ENCODE measurements at places on chromosomes 7 and 10.

GRCh38 chr7:115549910-115550309, 480.7 kb downstream of the TFEC start:
- no peak for ATAC-seq

- ATAC-seq, result peak; percentile 53
Observed at GRCh38 chr7:65251851-65252620, 121.6 kb upstream of the ZNF92 start.

DNA sequence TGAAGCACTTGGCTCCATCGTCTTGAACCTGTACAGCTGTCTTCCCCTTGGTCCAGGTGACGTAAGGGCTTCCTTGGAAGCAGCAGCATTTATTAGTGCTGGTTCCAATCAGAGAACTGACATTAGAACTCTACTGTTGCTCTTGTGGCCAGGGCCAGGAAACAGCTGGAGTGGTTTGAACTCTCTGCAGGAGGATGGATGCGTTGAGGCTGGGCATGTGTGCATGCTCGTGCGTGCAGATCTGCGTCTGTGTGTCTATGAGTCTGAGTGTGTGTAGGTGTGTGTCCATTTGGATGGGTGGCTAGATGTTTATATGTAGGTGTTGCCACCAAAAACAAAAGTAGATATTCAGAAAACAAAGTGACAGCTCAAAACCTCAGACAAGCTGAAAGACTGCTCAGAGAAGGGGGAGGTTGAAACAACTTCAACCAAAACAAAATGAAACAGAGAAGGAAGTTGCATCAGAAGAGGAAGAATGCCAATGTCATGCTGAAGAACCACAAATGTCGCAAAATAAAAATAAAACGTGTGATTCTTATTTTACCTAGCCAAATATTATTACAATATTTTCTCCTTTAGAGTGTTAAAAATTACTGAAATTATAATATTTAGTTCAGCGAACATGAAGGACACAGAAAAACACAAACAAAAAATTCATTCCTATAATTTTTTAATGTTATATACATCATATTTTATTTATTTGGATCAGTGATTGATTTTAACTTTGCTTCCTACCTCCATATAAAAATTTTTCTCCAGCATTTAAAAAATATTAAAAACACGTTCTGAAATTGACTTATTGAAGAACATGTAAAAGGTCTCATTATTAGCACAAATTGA, 96.1 kb upstream of the MKLN1 start:
- peak; percentile 66 for ATAC-seq

- no peak for ATAC-seq
Observed at GRCh38 chr7:155973451-155973997, 161.3 kb upstream of the SHH start.

DNA sequence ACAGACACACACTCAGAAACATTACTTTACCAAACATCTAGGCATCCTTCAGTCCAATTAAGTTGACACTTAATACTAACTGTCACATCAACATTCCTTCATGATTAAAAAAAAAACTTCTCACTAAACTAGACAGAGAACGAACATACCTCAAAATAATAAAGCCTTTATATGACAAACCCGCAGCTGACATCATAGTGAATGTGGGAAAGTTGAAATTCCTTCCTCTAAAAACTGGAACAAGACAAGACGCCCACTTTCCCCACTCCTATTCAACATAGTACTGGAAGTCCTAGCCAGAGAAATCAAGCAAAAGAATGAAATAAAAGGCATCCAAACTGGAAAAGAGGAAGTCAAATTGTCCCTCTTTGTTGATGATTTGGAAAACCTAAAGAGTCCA, 96.9 kb upstream of the PPP1R9A start:
- ATAC-seq, result no peak

- ATAC-seq, result no peak
Observed at GRCh38 chr7:126856691-126857291, 395.9 kb downstream of the GRM8 start.

- no peak for ATAC-seq
Observed at GRCh38 chr10:58967551-58968388, 208.7 kb upstream of the PHYHIPL start.

DNA sequence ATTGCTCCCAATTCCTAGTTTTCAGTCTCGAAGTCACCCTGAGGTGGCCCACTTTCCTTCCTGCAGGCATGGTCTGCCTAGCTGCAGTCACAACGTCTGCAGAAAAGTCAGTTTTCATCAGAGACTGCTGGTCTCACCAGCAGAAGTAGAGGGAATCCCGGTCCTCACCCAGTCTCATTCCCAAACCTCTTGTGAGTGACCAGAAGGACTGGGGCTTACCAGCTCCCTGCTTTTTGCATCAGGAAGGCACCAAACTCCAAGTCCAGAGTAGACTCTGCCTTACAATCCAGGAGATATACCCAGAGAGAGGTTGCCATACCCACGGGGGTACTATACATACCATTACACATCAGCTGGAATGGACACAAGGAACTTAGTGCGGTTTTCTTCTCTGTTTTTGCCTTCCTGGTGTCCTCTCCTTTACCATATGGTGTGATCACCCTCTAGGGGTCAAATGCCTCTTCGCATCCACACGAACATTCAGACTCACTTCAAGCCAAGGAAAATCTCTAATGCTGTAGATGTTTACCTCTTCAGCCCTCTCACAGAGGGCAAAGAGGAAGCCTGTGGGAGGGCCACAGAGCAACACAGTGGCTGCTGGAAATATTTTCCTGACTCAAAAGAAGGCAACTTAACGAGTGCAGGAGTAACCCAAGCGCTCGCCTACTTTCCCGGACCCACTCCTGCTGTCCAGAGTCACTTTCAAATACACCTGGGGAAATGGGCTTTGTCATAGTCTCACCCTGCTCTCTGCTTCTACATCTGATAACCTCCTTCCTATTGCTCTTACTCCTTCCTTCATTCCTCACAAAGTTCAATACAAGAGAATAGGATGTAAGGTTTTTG, 220.9 kb downstream of the C7orf25 start:
- ATAC-seq, result peak; percentile 52

DNA sequence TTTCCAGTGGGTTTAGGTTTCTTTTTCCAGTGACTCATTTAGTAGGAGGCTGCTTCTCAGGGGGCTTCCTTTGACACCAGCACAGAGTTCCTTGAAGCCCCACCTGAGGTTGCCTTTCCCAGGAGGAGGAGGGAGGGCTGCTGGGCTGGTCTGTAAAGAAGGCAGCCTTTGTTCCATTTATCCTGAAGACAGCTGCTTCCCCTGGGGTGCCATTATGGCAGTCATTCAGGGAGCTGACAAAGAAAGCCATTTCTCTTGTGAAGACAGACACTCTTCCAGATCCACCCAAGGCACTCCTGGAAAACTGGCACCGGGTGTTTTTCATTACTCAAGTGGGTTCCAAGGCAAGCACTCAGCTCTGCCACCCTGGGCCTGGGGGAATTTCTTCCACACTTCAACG, 54.0 kb downstream of the MTURN start:
- no peak for ATAC-seq

GRCh38 chr7:17622451-17622850, 317.8 kb downstream of the SNX13 start:
- ATAC-seq, result no peak

GRCh38 chr10:114779803-114780576, 41.6 kb upstream of the FHIP2A start:
- ATAC-seq, result peak; percentile 25

DNA sequence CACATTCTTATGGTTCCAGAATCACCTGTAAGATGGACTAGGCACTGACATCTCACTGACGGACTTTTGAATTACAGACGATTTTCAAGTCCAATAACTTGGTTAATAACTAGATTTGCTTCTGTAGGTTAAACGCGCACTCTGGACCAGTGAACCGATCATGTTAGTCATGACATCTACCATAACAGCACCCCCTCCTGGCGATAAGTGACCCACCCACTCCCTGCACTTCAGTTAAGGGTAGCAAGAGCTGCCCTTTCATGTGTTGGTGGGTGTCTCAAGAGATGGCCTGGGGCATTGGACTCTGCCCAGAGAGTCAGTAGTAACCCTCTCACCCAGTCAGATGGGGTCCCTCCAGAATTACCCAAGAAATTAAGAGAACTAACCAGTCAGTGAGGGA, 12.9 kb downstream of the GRM8 start:
- ATAC-seq, result no peak

GRCh38 chr10:112286837-112287818, 3.9 kb downstream of the TECTB start:
- no peak for ATAC-seq

DNA sequence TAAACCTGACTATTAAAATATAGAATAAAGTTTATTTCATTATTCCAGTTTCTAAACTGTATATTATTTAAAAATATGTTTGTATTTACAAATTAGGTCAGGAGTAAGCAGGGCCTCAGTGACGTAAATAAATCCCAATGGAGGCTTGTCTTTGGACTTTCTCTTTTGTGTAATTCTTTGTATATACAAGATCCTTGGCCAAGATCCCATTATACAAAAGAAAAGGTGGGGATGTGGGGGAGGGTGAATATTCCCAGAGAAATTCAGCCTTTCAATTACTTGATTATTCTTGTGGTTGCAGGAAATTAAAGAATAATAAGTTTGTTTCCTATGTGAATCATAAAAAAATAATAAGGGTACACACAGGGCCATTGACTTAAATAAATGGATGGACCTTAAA, 178.7 kb upstream of the PRPS1L1 start:
- no peak for ATAC-seq

GRCh38 chr10:30774261-30774660, 144.7 kb upstream of the LYZL2 start:
- ATAC-seq, result no peak

DNA sequence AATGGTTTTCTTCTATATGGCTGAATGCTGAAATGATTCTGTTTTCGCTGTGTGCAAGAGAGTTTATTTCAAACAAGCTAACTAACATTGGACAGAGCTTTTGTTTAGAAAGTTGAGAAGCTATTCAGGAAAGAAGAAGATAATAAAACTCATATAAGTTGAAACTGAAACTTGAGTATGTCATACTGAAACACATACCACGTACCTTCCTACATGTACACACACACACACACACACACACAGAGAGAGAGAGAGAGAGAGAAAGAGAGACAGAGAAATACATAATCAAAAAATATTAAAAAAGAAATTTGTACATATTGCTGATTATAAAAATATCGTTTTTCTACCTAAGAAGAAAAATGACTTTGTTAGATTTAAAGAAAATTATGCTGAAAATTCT, 561.9 kb upstream of the KCND2 start:
- no peak for ATAC-seq

GRCh38 chr10:3424111-3424851, 251.7 kb upstream of the PITRM1 start:
- ATAC-seq, result peak; percentile 51

DNA sequence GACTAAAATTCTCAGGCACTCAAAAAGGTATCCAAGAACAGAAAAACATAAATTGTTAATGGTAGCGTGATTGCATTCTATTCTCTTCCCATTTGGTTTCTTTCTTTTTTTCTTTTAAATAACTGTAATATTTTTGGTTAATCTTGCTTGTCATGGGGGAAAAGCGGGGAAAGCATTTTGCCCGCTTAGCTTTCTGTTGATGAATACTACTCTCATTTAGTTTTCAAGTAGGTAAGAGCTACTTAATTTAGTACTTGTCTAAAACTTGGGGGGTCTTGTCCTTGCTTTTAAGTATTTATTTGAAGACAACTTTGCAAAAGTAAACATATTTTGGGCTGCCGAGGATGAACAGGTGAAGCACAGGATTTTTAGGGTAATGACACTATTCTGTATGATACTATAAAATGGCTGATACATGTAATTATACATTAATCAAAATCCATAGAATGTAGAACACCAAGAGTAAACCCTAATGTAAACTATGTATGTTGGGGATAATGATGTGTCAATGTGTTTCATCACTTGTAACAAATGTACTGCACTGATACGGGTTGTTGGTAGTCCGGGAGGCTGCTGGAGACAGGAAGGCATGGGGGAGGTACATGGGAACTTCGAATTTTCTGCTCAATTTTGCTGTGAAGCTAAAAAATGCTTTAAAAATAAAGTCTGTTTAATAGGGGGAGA, 1.7 kb downstream of the TES start:
- no peak for ATAC-seq

- no peak for ATAC-seq
Observed at GRCh38 chr10:48279081-48279751, 4.7 kb upstream of the FRMPD2 start.

- no peak for ATAC-seq
Observed at GRCh38 chr10:102423372-102423968, 2.8 kb downstream of the FBXL15 start.

GRCh38 chr7:49805371-49806007, 32.1 kb downstream of the VWC2 start:
- no peak for ATAC-seq

GRCh38 chr7:24898691-24899090, 81.3 kb downstream of the OSBPL3 start:
- no peak for ATAC-seq

DNA sequence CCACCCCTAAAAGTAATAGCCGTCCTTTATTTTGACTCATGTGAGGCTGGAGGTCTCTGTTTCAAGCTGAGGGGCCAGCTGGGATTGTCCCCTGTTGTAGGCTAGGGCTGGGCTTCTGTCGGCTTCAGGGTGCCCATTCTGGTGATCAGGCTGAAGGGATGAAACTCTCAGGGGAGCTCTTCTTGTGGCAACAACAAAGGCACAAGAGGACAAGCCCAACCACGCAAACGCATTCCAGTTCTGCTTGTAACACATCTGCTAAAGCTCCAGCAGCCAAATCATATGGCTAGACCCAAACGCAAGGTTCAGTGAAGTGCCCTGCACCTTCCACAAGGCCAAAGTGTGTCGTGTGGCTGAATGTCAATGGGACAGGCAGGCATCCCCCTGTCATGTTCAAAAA, 405.7 kb downstream of the INHBA start:
- no peak for ATAC-seq

DNA sequence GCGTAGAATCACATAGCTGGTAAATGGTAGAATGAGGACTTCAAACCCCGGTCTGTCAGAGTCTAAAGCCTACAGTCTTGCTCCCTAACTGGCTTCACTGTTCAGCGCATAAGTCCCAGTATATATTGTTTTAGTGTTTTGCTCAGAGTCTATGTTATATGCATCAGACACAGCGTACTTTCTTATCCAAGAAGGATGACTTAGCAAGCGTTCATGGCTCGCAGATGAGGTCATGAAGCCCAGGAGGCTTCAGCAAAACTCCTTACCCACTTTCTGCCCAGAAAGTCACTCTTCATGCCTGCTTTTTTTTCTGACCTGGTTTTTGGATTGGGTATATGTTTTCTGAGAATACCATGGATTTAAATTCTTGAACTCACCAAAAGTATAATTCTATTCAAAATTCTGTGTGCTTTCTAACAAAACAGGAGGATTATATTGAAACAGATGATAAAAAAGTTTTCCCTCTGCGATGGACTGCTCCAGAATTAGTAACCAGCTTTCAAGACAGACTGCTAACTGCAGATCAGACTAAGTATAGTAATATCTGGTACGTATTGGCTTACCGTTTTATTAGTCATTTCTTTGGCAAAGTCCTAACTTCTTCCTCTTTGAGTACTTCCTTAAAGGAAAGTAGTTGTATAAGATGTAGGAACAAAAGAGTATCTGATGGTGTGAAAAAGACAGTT, 24.6 kb upstream of the BHLHA15 start:
- no peak for ATAC-seq

DNA sequence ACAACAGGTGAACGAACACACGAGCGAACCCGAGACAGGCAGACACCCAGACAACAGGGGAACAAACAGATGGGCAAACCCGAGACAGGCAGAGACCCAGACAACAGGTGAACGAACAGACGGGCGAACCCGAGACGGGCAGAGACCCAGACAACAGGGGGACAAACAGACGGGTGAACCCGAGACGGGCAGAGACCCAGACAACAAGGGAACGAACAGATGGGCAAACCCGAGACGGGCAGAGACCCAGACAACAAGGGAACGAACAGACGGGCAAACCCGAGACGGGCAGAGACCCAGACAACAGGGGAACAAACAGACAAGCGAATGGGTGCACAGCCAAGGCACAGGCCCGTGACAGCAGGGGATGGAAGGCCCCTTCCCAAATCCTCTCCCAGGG, 264.7 kb downstream of the ELFN1 start:
- no peak for ATAC-seq

Data from gastroesophageal sphincter (tissue), 4 donors.